ENCODE measurements at places on chromosomes 5 and 9.

GRCh38 chr5:43555895-43556606, 826 bp downstream of the PAIP1 start:
- peak; percentile 14 for DNase-seq

DNA sequence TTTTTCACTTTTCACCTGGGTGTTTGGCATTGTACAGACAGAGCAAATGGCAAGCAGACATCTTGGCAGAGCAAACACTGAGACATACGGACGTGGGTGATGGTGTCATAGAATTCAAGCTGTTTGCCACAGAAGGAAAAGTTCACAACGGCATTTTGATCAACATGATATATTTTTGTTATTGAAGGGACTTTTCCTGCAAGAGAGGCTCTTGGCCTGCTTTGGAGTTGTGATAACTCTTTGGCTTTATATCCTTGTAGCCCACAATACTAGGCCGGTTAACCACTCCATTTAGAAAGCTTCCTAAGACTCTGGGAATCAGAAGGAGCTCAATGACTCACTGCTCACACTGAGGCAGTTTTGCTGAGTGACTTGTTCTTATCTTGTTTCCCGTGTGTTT, 1038.3 kb downstream of the TLE1 start:
- DNase-seq = no peak

DNA sequence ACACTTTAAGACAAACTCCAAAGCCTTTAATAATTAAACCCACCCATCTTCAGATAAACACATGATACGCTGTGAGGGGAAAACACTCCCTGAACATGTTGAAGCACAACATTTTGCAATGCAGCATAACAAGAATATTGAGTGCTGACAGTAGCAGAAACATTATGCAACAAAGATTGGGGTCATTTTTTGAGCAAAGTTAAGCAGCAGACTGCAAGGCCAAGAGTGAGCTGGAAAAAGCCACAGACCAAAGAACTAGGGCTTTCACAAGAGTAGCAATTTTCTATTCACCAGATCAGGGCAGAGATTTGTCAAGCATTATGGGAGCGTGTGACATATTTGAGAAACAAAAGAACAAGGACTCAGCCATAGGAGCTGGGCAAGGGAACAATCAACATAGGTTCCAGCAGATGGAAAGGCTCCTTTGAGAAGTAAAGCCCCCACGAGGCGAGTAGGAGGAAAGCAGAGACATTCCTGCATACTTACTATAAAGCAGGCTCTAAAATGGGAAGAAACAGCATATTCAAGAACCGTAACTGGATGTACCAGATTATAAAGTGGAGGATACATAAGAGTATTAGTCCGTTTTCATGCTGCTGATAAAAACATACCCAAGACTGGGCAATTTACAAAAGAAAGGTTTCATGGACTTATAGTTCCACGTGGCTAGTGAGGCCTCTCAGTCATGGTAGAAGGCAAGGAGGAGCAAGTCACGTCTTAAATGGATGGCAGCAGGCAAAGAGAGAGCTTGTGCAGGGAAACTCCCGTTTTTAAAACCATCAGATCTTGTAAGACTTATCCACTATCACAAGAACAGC, 4.8 kb upstream of the TTC23L start:
- no peak for DNase-seq

DNA sequence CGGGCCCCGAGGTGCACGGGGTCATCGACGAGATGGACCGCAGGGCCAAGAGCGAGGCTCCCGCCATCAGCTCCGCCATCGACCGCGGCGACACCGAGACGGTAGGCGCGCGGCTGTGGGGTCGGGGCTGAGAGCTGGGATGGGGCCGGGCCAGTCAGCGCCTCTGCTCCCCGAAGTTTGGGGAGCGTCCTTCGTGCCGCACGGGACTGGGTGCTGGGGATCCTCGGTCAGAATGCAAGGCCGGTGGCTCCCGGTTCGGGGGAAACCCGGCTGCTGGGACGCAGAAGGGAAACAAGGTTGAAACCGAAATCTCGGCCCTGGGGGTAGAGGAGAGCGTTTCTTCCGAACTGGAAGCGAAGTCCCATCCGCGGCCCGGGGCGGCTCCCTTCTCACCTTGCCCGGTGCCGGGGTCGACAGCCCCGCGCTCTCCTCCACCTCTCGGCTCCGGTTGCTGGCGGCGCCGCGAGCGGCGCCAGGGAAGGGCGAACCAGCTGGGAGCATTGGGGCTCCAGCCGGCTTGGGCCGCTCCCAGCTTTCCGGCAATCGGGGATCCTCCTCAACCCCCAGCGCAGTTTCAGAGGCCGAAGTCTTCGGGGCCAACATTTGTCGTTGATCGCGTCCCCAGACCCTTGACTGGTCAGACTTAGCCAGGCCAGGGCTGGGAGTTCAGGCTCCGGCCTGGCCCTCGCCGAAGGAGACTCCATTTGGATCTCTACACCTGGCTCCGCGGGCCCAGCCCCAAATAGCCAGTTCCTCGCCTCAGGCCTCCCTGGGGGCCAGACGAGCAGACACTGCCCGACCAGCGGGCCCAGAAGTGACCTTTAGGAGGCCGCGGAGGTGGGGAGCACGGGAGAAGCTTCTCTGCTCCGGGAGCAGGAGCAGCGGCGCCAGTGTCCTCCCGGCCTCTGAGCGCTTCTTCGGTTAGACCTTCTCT, 1.1 kb downstream of the LHX2 start:
- no peak for DNase-seq

DNA sequence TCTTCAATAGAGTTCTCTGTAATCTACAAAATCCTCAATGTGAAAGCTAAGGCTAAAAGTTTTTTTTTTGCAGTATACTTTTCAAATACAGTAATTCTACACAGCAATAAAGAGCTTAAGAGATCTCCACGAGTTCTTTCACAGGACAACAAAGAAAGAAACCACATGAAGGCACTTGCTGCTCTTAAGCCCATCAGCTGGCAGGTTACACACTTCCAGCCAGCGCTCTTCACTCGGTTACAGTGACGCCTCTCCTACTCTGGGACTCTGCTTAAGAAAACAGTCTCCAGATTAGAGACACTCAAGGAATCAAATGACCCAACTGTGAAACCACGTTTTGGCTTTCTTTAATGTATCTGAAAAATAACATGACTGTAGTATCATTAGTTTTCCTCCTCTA, 85.0 kb downstream of the ROR2 start:
- no peak for DNase-seq

- DNase-seq = no peak
Observed at GRCh38 chr5:154198611-154199230, 8.2 kb downstream of the GALNT10 start.

- DNase-seq = no peak
Observed at GRCh38 chr5:103397739-103398581, 139.4 kb downstream of the MACIR start.

GRCh38 chr5:124289641-124290311, 456.7 kb downstream of the ZNF608 start:
- no peak for DNase-seq
